Adipocyte (in vitro differentiated cells): ENCODE measurements at places on chromosomes 1 and 21.

DNA sequence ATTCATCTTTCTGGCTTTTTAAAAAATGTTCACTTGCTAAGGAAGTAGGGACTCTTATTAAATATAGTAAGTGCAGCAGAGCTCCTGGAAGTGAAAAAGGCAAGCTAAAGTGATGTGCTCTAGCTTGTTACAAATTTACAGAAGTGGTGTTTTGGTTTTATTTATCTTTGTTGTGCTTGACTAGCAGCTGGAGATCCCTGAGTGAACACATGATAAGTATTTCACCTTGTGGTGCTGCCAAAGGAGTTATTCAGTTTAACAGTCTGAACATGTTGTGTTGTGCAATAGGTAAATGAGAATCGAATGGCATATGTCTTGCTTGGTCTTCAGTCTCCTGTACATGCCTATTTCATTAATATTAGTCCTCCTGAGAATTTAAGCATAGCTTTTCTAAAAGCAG, 315.7 kb downstream of the TPR start:
- peak; percentile 65 for DNase-seq

DNA sequence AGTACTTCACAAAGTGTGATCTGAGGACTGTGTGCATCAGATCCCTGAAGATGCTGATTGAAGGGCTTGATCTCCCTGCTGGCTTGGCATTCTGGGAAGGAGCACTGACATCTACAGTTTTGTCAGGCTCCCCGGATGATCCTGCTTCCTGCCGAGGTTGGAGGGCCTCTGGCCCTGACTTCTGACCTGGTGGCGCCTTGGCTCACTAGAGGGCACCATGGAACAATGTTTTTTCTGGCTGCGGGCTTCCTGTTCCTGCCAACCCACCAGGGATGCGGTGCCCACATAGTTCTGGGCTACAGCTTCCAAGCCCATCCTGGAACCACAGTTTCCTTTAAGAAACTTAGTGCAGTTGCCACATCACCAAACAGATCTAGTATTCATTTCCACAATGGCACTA, 38.8 kb upstream of the RASAL2 start:
- DNase-seq = no peak

DNA sequence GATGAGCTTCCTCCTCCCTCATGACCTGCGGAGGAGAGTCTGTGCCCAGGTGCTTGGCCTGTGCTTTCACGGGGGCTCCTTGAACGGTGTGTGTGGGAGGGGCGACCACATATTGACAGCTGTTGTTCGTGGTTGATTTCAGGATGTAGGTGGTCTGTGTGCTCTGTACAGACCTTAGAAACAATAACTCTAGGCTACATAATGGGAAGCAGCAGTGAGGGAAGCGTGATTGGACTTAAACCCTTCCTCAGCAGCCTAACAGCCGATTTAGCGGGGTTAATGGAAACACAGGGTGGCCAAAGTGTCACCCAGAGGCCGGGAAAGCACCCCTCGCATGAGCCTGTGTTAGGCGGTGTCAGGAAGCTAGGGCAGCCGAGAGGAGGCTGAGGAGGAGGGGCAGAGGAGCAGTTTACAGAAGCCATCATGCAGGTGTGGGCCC, 56.0 kb downstream of the TBCE start:
- no peak for DNase-seq

DNA sequence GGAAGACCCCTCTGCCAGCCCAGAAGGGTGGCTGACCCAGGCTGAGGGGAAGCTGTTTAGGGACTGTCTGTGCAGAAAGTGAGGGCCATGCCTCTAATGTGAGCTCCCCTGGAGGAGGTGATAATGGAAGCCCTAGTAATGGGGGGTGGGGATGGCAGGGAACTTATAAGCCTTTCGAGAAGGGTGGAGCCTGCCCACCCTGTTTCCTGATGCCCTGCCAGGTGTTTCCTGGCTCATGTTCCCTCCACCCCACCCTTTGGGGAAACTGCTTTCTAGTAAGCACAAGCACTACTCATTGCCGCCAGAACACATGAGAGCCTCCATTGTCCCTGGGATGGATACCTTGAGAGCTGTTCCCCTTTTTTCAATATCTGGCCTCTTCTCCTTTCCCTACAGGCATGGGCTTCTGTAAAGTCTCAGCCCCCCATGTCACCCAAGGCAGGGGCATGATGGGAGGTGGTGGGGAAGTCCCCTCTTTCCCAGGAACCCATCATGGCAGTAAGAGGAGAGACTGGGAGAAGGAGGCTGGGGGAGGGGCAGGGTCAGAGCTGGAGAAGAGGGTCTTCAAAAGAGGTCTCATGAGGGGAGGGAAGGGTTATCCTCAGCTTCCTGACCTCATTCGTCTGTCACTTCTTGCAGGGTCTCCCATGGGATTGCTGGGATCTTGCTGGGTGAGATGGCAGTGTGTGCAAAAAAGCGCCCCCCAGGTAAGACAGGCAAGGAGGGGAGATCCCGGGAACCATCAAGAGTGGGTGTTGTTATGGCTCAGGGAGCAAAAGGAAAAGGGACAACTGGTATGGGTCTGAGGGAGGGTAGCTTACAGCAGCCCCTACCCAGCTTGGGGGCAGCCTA, 2.4 kb downstream of the ATP8B2 start:
- no peak for DNase-seq

GRCh38 chr1:185960422-185961321, 226.5 kb downstream of the HMCN1 start:
- DNase-seq = no peak

DNA sequence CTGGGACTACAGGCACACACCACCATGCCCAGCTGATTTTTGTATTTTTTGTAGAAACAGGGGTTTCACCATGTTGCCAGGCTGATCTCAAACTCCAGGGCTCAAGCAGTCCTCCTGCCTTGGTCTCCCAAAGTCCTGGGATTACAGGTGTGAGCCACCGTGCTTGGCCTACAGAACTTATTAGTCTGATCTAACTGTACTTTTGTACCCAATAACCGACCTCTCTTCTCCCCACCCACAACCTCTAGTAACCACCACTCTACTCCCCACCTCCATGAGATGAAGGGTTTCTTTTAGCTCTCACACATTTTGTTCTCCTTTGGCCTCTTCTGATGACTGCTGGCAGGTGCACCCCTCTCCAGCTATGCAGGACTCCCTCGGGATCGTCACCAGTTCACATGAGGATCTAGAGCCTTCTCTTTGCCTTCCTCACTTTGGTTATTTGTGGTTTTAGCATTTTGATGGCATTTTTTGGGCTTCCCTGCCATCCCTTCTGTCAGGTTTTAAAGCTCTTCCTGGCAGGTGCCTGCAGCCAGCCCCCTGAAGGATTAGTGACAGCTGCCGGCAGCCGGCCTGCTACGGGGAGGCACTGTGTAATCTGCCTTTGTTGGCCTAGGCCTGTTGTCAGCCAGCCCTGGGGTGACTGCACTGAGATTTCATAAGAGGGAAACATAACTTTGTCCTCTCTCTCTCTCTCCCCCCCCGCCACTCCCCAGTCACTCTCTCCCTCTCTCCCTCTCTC, 99.8 kb upstream of the ATP1A1 start:
- no peak for DNase-seq

DNA sequence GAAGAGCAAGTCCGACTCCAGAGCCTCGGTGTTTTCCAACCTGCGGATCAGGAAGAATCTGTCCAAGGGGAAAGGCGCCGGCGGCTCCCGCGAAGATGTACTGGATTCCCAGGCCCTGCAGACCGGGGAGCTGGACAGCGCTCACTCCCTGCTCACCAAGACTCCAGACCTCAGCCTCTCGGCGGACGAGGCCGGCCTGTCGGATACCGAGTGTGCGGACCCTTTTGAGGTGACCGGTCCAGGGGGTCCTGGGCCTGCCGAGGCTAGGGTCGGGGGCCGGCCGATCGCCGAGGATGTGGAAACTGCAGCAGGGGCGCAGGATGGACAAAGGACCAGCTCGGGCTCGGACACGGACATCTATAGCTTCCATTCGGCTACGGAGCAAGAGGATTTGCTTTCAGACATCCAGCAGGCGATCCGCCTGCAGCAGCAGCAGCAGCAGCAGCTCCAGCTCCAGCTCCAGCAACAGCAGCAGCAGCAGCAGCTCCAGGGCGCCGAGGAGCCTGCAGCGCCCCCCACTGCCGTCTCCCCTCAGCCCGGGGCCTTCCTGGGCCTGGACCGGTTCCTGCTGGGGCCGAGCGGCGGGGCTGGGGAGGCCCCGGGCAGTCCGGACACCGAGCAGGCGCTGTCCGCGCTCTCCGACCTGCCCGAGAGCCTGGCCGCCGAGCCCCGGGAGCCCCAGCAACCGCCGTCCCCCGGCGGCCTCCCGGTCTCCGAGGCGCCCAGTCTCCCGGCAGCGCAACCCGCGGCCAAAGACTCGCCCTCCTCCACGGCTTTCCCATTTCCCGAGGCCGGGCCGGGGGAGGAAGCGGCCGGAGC, 827 bp downstream of the FMN2 start:
- DNase-seq = peak; percentile 81

DNA sequence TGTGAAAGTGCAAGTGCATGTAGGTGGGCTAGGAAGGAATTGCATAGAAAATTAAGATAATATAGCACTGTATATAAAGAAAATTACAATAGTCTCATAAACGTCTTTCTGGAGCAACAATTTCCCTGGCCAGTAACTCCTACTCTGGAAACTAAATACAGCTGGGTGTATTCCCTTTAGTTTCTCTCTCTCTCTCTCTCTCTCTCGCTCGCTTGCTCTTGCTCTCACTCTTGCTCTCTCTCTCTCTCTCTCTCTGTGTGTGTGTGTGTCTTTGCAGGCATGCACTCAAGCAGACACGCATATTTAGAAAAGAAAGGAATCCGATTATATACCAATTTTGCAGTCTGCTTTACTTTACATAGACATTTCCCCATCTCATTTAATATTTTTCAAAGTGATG, 14.7 kb downstream of the S100A10 start:
- DNase-seq = no peak

GRCh38 chr1:15181564-15181963, 28.0 kb downstream of the TMEM51 start:
- no peak for DNase-seq

- DNase-seq = peak; percentile 59
Measured at GRCh38 chr1:198909973-198910372, 271.1 kb downstream of the PTPRC start.

DNA sequence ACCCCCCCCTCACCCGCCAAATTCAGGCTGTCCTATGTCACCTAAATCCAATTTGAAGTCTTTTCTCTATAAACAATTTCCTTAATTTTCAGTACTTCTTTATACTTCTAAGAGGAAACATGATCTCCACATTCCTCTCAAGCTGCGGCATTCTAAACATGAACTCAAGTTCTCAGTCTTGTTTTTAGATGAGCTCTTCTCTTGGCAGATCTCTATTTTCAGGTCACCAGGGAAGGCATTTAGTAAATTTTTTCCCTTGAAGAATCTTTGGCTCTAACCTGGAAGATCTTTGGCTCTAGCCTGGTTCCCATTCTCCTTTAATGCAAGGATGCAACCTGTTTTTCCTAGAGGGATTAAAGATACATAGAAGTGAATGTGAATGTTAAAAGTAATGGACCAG, 193.4 kb downstream of the ATG4C start:
- DNase-seq = no peak

DNA sequence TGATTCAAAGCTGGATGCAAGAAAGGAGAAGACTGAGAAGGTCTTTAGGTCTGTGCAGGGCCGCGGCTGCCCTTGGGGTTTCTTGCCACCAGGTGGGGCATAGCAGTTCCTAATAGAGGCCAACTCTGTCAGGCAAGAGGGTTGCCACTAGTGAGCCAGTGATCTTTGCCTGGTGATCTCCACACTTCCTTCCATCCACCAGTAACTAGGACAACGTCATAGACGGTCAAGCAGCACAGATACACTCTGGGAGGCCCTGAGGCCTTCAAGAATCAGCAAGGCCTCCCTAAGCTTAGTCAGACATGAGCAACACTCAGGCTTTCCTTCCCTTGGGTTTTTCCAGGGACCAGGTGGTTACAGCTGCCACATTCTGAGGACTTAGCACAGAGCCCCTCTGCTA, 32.9 kb upstream of the ATP2B4 start:
- DNase-seq = no peak

DNA sequence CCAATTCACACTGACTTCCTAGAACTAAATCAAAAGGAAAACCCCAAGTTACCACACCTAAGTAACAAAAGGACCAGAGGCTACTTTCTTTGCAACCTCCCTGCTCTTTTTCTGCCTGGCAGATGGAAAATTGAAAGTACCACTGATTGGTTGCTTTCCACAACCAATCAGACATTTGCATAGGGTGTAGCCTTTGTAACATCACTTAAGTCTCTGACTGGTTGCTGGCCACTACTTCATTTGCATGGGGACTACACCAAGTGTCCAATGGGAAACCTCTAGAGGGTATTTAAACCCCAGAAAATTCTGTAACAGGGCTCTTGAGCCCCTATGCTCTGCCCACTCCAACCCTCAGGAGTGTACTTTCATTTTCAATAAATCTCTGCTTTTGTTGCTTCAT, 365.0 kb downstream of the LTN1 start:
- DNase-seq = no peak

- no peak for DNase-seq
Measured at GRCh38 chr1:15254559-15254958, 7.5 kb downstream of the FHAD1 start.

DNA sequence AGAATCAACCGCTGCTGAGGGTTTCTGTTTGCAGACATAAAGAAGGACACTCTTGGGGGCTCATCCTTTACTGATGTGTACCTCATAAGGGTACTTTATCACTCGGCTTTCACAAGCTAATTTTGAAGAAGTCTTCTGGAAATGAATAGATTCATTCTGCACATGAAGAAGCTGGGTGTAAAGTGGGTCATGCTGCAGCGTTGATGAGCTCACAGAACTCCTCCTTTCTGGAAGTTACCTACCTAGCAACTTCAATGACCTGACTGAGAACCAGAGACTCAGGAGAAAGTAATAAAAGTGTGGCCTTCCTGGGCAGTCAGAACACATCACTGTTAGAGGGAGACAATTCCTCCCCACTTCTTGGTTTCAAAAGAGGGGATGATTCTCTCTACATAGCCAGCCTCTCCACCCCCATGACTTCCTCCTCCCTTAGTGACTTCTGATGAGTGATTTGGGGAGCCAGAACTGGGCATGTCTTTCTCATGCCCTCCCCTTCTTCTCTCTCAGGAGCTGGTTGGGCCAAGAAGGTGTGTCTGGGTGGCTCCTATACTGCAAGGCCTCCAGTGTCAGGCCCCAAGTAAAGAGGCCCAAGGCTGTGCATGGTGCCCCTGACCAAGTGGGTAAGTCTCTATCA, 27.0 kb downstream of the PCNX2 start:
- DNase-seq = no peak

GRCh38 chr1:157086299-157086698, 13.3 kb downstream of the ETV3L start:
- no peak for DNase-seq

GRCh38 chr1:5343256-5344020, 648.8 kb downstream of the NPHP4 start:
- DNase-seq = no peak
